ENCODE measurements at places on chromosomes 2 and 18.

- no peak for DNase-seq
Measured at GRCh38 chr2:121776885-121777698, 21.6 kb downstream of the TSN start.

GRCh38 chr2:73963385-73964120 is 21.2 kb upstream of the TET3 start:
- DNase-seq, result no peak

GRCh38 chr18:57533006-57533867 is 53.3 kb downstream of the FECH start:
- no peak for DNase-seq

DNA sequence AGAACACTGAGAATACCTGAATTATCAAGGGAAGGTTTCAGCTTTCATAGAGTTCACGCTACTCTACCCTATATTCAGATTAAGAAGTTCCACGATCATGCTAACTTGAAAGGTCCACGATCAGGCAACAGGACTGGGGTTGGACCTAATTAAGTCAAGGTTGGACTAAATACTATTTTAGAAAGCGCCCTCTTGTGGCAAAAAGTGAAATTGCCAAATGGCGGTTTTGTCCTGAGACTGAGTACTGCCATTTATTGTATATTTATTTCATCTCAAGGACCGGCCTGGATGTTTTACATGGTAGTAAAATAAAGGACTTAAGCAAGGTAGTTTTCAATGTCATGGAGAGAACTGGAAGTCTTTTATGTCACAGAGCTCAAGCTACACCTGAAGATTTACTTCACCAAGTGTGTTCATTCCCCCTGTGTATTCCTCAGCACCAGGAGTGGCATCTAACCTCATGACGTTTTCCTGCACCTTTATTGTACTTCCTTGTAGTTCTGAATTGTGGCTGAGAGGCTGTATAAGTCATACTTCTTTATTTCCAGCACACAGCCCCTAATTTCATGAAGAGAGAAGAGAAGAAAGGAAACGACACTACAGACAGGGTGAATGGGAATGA is 56.8 kb downstream of the SRD5A2 start:
- peak; percentile 18 for DNase-seq

DNA sequence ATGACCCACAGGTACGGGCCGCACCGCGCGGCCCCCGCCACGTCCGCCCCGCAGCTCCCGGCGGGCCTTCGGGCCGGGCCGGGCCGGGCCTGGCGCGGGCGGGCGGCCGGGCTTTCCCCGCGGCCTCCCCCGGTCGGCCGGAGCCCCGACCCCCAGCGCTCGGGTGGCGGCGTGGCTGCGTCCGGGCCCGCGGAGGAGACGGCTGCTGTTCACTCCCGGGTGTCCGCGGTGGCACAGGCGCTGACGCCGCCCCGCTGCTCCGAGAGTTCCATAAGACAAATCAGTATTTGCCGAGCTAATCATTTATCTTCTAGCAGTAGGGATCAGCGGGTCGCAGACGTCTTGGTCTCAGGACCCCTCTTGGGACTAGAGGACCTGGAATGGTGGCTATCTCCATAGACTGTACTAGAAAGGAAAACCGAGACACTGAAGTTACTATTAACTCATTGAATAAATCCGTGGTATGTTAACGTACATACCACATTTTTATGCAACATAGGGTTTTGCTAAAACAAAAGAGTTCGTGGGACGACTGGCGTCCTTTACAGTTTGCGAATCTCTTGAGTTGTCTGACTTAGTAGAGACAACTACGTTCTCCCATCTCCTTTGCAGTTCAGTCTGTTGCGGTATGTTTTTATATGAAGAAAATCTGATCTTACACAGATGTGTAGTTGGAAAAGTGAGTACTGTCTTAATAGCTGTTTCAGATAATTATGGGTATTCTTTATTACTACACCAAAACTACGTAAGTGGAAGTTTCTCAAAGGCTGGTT is 500 bp downstream of the LIMS1 start:
- peak; percentile 26 for DNase-seq

DNA sequence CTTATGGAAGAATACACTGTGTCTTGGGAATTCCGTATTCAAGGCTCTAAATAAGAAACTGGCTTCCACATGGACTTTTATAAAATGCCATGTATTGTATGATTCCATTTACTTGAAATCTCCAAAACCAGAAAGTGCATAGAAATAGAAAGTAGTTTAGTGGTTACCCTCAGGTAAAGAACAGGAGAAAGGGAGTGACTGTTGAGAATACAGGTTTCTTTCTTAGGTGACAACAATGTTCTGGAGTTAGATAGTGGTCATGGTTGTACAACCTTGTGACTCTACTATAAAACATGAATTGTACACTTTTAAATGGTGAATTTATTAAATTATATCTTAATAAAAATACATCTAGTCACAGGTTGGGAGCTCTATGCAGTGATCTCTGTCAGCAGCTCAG is 481.8 kb downstream of the SPAG16 start:
- no peak for DNase-seq

GRCh38 chr2:26165403-26165802 is 7.5 kb upstream of the GAREM2 start:
- DNase-seq, result no peak

DNA sequence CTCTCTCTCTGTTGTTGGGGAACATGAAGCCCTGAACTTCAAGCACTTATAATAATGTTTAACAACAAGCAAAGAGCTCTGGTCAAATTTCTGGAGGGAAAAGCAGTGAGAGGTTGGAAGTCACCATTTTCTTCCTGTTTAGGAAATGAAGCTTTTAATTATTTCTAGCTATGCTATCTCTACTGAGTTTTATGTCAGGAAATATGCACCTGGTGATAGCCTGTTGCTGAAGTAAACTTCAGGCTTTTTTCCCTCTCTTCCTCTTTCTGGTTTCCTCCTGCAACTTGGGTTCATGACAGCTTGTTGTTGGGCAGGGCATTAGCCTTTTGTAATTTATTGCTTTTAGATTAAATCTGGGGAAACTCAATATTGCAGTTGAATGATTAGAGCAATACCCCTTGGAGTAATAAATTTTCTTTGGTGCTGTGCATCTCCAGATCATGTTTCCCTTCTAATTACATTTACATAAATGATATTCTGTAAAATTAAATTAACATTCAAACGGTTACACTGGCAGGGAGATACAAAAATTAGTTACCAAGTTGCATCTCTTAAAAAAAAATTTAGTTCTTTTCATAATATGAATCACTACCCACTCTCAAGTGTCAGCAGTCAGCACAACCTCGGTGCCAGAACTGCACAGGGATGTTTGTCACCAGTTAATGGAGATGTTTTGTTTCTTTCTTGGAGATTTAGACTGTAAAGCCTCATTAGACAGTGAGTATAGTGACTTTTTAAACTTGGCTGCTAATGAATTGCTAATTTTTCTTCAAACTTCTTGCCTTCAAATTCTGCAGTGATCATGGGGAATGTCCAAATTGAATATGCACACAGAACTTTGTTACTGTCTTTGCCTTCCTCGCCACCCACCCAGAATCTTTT is 466.6 kb upstream of the ETAA1 start:
- DNase-seq, result no peak

GRCh38 chr2:150471813-150472510 is 15.5 kb downstream of the RND3 start:
- no peak for DNase-seq

- DNase-seq, result peak; percentile 22
Measured at GRCh38 chr18:45958027-45958426, 9.1 kb downstream of the EPG5 start.

- no peak for DNase-seq
Measured at GRCh38 chr2:105258835-105259350, 17.4 kb downstream of the GPR45 start.

DNA sequence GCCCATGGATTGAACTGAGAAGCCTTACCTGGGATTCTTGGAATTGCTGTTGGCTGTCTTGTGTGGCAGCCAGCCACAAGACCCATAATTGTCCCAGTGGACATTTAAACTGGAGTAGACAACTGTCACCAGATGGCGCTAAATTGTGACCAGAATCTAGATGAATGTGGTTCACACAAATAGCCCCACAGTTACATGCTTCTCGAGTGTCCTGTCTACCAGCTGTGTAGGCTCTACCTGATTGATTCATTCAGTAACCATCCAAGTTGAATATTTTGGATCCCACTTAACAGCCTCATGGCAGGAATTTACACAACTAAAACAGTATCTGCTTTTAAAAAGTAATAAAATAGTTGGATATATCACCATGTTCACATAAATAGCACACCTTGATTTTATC is 73.2 kb downstream of the MAP4K4 start:
- DNase-seq, result peak; percentile 43

DNA sequence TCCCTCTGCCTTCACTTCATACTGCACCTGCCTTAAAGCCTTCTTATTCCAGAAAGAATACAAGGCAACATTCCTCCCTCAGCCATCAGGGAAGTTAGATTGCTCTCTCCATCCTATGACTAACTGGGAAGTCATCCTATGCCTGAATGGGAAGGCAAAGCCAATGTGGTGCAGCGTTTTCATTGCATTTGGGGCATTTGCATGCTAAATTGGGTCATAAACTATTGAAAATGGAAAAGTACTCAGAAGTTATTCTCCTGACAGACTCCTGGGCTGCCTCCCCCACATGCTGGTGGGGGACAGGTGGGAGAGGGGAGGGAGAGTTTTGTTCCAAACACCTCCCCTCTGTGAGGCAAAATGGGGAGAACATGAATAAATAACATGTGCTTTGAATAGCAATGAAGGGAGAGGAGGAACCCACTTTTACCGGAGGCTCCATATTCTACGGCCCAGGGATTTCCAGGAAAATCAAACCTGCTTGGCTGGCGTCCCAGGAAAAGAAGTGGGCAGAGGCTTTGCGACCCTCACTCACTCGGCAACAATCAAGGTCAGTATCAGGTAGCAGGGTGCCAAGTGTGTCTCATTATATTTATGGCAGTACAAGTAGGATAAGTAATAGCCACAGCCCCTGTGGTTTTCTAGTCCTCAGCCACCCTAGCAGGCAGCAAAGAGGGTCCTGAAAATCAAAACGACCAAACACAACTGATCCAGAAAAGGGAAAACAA is 84.1 kb downstream of the BOD1L2 start:
- DNase-seq, result no peak

GRCh38 chr2:237859533-237860272 is at the start of gene RAMP1:
Gene RAMP1 (plus strand): TSS chr2:237859623. CDS start chr2:237859676, 53 bp downstream.
- no peak for DNase-seq

- no peak for DNase-seq
Measured at GRCh38 chr2:45734952-45735351, 83.5 kb downstream of the PRKCE start.

- DNase-seq, result no peak
Measured at GRCh38 chr2:181552808-181553207, 95.6 kb downstream of the ITGA4 start.

DNA sequence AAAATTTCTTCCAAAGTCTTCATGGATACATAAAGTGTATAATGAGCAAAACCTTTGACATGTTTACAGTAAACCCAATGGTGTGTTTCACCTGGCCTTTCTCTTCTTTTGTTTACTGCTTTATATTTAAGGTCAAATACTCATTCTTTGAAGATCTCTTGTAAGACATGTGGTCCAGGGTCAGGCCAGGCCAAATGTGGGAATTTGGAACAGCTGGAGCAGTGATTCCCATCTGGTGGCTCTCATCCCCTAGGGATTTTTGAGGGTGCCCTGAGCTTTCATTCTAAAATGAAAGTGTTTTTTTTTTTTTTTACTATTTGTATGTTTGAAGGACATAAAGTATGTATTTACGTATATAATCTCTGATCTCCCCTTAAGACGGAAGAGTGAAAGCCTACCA is 13.8 kb upstream of the MGAT5 start:
- no peak for DNase-seq

DNA sequence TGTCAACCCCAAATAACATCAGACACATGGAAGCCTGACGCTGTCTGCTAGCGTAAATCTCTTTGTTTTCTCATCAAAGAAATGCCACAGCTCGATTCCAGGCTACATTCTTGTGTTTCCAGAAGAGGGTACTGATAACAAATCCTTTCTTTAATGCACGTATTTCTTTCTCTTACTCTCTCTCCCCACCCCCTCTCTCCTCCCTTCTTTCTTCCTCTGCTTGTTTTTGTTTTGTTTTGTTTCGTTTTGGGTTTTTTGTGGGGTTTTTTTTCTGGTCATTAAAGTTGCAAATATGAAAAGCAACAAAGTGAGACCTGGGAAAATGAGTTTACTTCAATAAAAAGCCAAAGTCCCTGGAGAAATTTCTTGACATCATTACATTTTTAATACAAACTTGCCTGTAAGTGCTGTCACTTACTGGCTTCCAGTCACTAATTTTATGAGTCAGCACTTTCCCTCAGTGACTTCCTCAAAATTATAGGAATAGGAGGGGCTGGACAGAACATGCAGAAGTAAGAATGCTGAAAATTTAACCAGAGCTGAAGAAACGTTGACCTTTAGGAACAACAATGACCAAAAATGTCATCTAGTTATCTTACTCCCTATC is 106.7 kb upstream of the NABP1 start:
- DNase-seq, result peak; percentile 86

Measured in AML-193 (cell line).